Epithelial cell of prostate (primary cell): ENCODE measurements at places on chromosomes 7 and 10.

- DNase-seq = no peak
Observed at GRCh38 chr10:29317423-29318021, 28.7 kb downstream of the LYZL1 start.

GRCh38 chr7:116957874-116958273 is 4.6 kb downstream of the ST7 start:
- DNase-seq = no peak

GRCh38 chr10:1299041-1299726 is 243.0 kb downstream of the WDR37 start:
- no peak for DNase-seq

- DNase-seq = no peak
Observed at GRCh38 chr10:26624006-26624405, 73.5 kb upstream of the PDSS1 start.

- DNase-seq = no peak
Observed at GRCh38 chr10:102919246-102919959, 1.3 kb downstream of the CNNM2 start.

- DNase-seq = no peak
Observed at GRCh38 chr7:44852590-44852989, 4.7 kb upstream of the H2AZ2 start.

- no peak for DNase-seq
Observed at GRCh38 chr10:102727037-102727818, 12.8 kb downstream of the SFXN2 start.

GRCh38 chr7:32618470-32618869 is 123.2 kb downstream of the AVL9 start:
- DNase-seq = no peak

GRCh38 chr10:126240483-126240882 is 147.8 kb downstream of the ADAM12 start:
- DNase-seq = no peak

- DNase-seq = no peak
Observed at GRCh38 chr10:120605410-120605809, 148.4 kb downstream of the PLPP4 start.

GRCh38 chr7:8434290-8435002 is 1.0 kb downstream of the NXPH1 start:
- DNase-seq = no peak

- no peak for DNase-seq
Observed at GRCh38 chr10:76088980-76089379, 657.6 kb downstream of the LRMDA start.

- no peak for DNase-seq
Observed at GRCh38 chr10:131422731-131423130, 111.2 kb upstream of the TCERG1L start.

- DNase-seq = no peak
Observed at GRCh38 chr7:134785842-134786241, 6.4 kb downstream of the CALD1 start.

GRCh38 chr7:138000081-138000701 is 1.7 kb downstream of the CREB3L2 start:
- no peak for DNase-seq

GRCh38 chr7:132337450-132338080 is 238.7 kb downstream of the PLXNA4 start:
- DNase-seq = no peak

DNA sequence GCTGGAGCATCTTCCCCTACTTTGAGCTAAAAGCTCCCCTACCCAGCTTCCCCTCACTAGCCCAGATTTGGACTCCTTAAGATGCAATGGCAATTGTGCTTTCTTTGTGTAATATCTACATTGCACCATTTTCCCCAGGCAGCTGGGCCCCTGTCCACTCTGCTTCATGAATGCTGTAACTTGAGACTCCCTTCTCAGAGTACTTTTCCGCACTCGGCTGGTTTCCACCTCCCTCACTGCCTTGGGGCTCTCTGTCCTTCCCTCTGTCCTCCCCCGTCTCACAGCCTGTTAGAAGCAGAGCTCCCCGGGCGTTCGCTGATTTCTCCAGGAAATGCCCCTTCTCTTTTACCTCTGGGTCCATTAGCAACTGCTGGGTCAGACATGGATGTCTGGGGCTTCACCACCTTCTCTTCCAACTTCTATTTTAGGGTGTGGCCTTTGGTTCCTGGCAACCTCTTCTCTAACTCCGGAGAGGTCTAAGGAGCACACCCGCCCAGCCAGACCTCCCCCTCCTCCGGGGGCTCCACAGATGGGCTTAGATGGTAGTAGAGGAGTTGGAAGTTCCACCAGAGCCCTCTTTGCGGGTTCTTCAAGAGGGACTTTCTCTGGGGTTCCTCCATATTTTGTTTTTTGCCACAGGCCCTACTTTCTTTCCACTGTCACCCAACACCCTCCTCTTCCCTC is 2.9 kb upstream of the TMEM72 start:
- no peak for DNase-seq

- DNase-seq = peak; percentile 99
Observed at GRCh38 chr7:116316838-116317628, 106.7 kb downstream of the TES start.

GRCh38 chr10:44966129-44966815 is 6.7 kb downstream of the RASSF4 start:
- no peak for DNase-seq

DNA sequence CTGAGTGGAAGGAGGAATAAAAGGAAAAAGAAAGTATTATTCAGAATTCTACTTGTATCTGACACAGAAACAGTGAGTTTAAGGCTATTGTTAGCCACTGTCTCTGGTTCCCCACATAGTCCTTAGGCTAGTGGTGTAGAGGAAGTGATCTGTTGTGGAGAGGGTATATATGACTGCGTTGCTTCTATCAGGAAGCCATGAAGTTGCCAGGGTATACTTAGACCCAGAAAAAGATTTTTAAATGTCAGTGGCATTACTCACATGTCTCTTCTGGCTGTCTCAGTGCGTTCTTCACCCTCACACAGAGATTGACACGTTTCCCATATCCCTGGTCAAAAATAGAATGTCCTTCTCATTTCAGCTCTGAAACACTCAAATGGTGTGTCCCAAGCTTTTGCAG is 72.7 kb downstream of the SEM1 start:
- DNase-seq = no peak

GRCh38 chr10:69866688-69867461 is 65.2 kb downstream of the COL13A1 start:
- no peak for DNase-seq

DNA sequence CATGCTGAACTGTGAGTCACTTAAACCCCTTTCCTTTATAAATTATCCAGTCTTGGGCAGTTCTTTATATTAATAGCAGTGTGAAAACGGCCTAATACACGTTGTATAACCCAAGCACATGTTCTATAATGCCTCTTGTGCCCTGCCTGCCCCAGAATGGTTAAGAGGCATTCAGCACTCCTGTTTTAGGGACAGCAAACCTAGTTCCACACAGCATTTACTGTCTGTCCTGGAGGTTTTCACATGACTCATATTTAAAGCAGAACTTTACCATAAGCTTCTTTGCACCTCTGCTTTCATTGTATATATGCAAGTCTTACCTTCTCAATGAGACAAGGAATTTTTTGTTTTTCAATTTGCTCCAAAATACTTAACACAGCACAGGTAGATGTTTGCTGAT is 144.8 kb downstream of the ICA1 start:
- DNase-seq = no peak

- DNase-seq = no peak
Observed at GRCh38 chr7:81394029-81394428, 375.8 kb downstream of the HGF start.

DNA sequence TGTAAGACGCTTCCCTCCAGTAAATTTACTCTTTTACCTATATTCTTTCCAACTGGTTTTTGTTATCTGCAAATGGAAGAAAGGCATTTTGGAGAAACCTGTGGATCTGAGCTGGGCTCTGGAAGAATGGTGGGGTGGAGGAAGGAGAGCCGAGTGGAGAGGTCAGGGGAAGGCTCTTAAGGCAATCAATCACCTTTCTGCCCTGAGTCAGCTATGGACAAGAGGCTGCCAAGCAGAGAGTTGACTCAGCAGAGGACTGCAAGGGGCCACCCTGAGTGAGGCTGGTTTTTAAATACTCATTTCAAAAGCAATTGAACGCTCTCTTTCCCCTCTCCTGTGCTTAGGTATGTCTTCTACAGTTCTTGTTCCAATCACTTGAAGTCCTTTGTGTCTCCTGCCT is 81.8 kb downstream of the SPAG6 start:
- no peak for DNase-seq

DNA sequence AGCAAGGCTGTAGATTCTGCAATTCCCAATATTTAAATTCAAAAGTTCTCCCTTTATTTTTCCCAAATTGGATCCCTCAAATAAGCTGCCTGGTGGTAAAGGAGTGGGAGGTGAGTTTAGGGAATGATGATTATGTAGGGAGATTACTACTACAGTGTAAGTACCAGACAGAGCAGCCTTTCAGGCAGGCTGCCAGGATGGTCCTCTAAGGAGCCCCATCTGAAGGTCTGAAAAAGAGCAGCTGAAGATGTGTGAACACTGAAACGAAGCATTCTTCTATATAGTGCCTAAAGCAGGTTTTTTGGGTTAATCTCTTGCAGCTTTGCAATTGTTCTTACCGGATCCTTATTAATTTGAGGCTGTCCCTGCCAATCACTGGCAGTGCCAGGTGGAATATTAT is 84.7 kb downstream of the CREB5 start:
- no peak for DNase-seq

GRCh38 chr7:2412587-2413201 is 9.3 kb downstream of the CHST12 start:
- DNase-seq = no peak

DNA sequence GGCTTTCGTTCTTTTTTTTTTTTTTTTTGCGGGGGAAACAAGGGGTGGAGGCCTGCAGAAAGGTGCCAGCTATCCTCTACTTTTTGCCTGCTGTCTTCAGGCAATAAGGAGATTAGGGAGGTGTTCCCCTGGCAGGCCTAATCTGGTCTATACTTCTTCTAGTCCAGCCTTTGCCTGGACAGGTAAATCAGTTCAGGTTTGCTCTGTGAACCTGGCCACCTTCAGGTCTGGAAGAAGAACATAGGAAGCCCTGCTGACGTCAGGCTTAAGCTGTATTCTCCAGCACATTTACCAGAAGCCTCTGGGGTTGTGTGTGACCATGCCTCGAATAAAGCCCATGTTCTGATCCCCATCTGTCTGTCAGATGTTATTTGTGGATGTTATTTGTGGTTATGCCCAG is 115.4 kb downstream of the SDK1 start:
- DNase-seq = no peak

- no peak for DNase-seq
Observed at GRCh38 chr7:91263384-91264045, 718 bp upstream of the FZD1 start.

DNA sequence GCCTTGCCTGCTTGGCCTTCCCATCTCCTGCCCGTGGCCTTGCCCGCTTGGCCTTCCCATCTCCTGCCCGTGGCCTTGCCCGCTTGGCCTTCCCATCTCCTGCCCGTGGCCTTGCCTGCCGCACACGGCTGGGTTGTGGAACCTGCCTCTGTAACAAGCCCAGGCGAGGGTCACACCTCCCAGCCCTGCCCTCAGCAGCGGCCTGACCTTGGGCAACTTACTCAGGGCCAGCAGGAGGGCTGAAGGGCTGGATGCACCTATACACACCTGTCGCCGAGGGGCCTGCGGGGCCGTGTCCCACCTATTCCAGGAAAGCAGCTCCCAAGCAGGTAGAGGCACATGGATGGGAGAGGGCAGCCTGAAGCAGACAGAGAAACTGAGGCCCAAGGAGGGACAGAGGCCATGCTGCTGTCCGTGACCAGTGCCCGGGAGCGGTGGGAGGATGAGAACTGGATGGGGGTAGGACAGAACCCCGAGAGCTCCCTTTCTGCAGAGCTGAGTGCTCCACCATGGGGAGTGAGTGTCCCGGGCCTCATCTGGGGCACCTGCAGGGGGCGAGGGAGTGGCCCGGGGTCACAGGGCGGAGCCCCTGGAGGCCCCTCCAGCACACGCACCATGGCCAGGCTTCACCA is 277.6 kb downstream of the ELFN1 start:
- no peak for DNase-seq

DNA sequence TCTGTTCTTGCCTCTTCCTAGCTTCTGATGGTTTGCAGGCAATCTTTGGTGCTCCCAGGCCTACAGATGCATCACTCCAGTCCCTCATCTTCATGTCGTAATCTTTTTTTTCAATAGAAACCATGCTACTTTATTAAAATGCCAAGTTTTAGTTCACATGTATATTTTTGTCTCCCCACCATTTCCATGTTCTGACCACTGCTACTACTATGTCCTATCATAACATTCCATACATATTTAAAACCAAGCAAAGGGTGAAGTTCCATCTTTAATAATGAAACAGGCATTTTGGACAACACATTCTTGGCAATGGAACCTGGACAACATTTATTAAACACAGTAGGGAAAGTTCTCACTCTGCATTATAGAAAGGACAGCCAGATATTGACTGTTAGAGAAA is 58.8 kb downstream of the ZNF518A start:
- DNase-seq = no peak

DNA sequence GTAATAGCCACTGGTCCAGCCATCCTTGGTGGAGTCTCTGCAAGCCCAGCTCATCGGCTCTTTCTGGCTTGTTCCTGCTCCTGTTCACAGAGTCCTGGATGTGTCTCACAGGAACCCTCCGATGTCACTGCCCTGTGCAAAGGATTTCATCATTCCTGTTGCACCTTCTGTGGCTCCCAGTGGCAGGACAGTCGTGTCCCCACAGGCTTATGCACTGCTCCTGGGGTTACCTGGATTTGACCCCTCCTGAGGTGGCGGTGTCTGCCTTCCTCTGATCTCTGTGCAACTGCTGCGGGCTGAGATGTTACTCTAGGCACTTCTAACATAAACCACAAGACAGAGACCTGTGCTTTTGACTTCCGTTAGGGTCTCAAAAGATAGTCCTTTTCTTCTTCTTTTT is 30.6 kb downstream of the APBB1IP start:
- DNase-seq = no peak

DNA sequence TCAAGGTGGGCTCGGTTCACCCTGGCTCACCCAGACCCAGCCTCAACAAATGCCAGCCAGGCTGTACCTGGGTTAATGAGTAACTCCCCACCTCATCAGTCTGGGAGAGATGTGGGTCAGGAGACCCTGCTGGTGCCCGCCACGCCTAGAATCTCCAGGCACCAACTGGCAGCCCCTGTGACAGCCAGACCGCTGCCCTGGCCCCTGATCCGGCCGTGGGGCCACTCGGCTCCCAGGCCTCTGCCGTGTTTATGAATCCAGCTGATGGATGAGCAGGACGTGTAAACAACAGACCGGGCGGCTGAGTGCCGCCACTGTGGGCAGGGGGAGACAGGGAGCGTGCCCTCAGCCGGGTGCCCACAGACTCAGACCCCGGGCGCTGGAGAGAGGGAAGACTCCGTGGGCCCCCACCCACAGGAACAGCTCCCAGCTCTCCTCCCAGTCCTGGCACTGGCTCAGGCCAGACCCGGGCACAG is 34.0 kb upstream of the PDGFA start:
- DNase-seq = no peak

- DNase-seq = peak; percentile 81
Observed at GRCh38 chr10:124063750-124064603, 29.4 kb downstream of the CHST15 start.

- no peak for DNase-seq
Observed at GRCh38 chr7:22821702-22822485, 755 bp downstream of the TOMM7 start.

GRCh38 chr10:1605999-1606940 is 131.1 kb downstream of the ADARB2 start:
- DNase-seq = no peak

- DNase-seq = peak; percentile 31
Observed at GRCh38 chr7:102933763-102934162, 21.0 kb downstream of the LRRC17 start.
